ENCODE measurements at places on chromosomes 13 and 19.
A peak's percentile ranks its signal among the peaks of the same experiment; 100 is the strongest.

GRCh38 chr19:31678421-31678820 lies 329.2 kb upstream of the TSHZ3 start:
- no peak for DNase-seq

- peak; percentile 63 for DNase-seq
These were observed 655 bp upstream of the S1PR5 start for GRCh38 chr19:10517760-10518443.

GRCh38 chr13:20177049-20177831 lies 15.5 kb downstream of the GJB2 start:
- DNase-seq, result no peak

- no peak for DNase-seq
These were observed 3.7 kb upstream of the CNN1 start for GRCh38 chr19:11534948-11535347.

DNA sequence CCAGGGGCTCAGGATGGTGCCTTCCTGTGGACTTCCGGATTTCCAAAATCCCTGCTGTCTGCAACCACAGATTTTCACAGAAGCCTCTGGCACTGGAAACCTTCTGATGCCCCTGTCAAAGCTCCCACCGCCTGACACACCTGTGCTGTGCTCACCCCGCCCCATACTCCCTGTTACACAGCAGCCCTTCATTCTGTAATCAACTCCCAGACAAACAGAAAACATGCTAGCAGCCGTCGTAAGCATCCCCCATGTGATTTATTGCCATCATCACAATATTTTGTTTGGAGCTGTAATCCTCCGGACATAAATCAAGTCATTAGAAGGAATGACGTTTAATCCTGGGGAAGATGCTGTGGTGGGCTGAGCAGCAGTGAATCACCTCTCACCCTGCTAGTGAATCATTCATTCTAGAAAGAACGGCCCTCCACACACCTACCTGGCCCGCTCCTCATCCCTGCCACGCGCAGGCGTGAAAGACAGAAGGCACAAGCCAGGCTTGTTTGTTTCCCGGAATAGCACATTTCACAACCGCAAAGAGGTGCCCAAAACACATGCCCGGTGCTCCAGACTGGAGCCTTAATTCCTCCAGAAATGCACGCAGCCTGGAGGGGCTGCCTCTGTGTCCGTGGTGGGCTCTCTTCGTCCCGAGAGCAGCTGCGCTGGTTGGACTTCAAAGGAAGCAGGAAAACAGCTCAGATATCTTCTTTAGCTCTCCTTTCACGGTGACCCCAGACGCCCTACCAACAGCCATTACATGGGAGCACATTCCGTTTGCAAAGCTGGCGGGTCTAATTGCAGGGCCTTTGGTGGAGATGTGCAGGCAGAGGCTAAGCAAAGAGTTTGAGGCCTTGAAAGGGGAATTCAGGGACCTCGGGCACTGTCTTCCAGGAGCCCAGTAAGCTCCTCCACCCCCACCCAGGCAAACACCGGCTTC lies 41.3 kb upstream of the KCTD15 start:
- no peak for DNase-seq

GRCh38 chr13:71067165-71067815 lies 799.7 kb downstream of the DACH1 start:
- no peak for DNase-seq

DNA sequence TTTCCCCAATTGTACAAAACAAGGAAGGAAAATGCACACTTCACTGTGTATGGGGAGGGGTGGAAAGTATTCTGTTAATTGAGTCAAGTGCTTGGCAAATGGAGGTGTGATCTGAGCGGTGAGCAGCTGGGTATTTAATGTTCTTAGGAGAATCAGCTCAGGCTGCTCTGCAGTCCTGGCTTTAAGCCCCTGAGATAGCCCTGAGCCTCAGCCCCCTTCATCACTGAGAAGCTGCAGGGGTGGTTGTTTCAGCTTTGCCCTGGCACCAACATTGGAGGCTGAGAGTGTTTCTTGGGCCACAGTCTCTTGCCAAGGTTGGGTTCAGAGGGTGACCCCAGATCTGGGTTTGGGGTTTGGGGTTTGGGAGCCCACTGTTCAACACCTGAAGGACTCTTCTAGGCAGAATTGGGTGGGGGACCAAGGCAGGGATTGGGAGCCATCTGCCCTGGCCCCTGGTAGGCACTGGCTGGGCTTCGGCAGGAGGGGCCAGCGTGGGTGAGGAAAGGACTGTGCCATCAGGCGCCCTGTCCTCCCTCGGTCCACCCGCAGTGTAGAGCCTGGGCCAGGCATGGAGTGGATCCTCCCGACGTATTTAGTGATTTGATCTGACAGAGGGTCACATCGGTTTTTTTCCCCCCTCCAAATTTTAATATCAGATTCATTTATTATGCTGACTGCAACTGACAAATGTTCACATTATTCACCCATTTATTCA lies 66.7 kb upstream of the ZNF536 start:
- DNase-seq, result no peak
